ENCODE measurements at places on chromosomes 13 and 19.

- DNase-seq: no peak
Observed at GRCh38 chr19:47749326-47749725, 4.0 kb downstream of the NOP53 start.

GRCh38 chr13:33764716-33765115, 53.2 kb upstream of the RFC3 start:
- peak; percentile 81 for DNase-seq

DNA sequence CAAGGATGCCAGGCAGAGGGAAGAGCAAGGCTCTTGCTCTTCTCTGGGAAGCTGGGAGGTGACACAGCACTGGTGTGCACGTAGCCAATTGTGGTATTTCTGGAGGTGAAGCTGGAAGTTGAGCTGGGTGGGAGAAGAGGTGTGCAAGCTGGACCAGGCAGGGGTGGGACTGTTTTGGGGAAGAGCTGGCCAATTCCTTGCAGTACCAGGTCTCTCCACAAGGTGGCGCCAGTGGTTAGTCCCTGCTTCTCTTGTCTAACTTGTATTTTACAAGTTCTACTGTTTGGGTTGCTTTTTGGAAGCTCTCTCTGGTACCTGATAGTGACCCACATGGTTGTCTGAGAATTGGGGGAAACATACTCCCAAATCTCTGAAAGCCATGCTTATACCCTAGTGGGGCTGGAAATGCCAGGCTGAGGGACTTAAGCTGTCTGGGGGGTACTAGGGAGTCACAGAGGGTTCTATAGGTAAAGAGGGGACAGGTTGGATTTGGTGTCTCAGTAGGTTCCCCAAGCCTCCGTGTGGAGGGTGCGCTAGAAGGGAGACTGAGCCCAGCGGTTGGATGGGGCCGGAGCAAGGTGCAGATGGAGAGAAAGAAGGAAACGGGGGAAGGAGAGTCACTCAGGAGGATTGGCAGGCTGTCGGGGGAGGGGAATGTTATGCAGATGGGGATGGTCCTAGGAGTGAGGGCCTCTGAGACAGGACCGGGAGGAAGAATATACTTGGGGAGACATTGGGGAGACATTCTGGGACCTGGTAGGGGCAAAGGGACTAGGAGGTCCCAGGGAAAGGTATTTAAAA, 3.0 kb downstream of the HPN start:
- peak; percentile 64 for DNase-seq

DNA sequence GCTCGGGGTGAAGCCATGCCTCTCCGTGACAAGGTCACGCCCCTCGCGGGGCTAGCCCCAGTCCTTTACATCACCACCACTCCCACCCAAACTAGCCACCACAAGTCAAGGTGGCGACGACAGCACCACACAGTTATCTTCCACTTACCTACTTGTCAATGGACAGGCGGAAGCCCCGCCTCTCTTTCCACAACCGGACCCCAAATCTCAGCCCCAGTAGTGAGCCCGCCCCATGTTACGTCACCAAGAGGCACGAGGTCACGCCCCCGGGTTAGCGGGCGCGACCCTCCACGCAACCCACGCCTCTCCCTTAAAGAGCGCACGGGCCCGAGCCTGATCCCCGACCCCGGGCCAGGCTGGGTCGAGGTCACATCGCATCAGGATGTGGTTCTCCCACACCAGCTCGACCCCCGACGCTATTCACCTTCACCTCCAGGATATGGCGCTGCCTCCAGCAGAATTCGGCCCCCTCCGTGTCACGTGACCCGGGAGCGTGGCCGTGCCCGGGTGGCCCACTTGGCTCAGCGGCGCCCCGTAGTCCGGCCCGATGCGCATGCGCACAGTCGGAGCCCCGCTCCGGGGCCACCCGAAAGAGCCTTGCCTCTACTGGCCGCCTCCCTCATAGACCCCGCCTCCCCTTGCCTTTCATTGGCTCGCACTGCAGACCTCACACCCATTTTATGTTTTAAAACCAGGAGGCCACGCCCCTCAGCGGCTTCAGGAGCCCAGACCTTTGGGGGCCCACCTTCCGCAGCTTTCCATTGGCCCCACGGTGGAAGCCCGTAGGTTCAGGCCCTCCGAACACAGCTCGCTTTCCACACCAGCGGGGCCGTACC, 18.2 kb downstream of the SYDE1 start:
- DNase-seq: peak; percentile 96

DNA sequence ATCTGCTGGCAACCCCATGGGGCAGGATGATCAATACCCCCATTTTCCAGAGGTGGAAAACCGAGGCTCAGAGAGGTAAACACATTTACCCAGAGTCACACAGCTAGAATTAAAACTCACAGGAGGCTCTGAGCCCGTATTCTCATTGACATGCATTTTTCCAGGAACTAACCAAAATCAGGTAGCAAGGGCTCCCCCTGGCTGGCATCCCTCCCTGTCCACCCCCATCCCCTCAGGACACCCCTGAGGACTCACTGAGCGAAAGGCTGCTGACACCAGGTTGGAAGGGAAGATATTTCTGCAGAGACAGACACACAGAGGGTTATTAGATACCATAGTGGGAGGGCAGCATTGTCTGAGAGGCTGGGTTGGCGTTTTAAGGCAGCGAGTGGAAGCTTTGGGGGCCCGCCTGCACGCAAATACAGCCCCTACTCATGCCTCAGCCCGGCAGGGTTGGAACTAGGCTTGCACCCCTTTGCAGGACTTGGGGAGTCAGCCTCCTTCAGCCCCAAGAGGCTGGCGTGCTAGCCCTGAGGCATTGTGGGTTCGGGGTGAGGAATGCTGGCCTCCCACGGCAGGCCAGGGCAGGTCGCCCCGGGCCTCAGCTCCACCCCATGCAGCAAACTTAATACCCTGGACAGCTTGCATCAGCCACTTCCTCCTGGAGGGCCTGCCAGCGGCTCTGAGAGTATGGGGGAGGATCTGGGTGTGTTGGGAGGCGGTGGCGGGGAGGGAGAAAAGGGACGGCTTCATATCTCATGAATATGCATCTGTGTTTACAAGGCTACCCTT, 3.9 kb downstream of the SLC1A5 start:
- peak; percentile 96 for DNase-seq

GRCh38 chr13:21014502-21015170, 46.8 kb downstream of the LATS2 start:
- DNase-seq: peak; percentile 24

GRCh38 chr13:24022568-24022967, 125.3 kb upstream of the C1QTNF9B start:
- DNase-seq: no peak

DNA sequence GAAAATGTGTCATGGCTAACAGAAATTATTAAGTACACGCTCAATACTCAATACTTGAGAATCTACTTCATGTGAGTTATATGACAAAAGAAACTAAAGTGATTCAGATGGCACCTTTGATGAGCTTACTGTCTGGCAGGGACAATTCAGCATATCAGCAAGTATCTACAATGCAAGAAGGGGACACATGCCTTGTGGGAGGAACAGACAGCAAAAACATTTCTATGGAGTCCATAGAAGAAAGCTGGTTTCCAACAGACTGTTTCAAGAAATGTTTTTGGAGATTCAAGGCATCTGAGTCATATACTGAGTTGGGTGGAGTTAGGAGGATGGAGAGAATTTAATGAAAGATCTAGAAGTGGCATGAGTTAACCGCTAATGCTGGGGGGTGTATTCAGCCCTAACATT, 54.7 kb downstream of the MBNL2 start:
- peak; percentile 28 for DNase-seq

DNA sequence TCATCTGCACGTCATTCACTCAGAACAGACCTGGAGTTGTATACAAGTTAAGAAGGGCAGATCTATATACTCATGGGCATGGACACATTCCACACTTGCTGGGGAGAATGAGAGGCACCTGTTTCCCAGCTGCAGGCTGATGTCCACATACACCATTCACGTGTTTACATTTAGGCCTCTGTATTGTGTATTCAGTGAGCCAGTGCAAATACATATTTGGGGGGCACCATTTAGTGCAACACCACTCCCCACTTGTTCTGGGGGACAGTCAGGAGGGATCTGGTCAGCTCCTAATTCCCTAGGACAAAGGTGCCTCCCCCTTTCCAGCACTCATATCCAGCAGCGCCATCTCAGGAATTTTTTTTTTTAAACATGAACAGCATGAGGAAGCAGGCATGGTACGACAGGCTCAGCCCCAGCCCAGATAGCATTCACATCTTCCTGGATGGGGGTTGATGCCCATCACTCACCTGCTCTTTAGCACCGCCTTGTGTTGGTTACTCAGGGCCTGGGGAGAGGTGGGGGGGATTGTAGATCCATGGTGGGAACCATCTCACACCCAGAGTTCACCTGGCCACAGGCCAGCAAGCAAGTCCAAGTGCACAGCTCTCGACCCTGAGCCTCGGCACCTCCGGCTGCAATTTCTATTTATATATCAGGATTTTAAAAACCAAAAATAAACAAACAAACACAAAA, 56.9 kb upstream of the ZNF254 start:
- DNase-seq: no peak

- DNase-seq: no peak
Observed at GRCh38 chr13:112448621-112449544, 72.7 kb downstream of the SPACA7 start.

DNA sequence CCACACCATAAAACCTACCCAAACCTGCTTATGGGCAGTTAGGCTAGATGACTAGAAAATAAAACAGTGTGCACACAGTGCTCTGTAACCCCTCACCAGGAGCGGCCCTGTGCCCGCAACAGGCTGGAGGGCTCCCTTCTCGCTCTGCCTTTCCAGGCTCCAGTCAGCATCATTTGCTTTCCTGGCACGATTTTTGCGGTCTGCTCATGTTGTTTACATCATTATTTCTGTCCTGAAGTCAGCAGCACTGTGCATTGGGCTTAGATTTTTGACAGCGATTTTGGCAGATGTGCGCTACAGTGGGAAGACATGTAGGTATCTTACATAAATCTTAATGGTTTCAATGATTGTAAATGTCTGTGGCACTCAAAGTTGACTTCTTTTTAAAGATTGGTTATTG, 344.0 kb downstream of the MTUS2 start:
- no peak for DNase-seq

GRCh38 chr13:80199585-80200292, 141.2 kb downstream of the SPRY2 start:
- no peak for DNase-seq

DNA sequence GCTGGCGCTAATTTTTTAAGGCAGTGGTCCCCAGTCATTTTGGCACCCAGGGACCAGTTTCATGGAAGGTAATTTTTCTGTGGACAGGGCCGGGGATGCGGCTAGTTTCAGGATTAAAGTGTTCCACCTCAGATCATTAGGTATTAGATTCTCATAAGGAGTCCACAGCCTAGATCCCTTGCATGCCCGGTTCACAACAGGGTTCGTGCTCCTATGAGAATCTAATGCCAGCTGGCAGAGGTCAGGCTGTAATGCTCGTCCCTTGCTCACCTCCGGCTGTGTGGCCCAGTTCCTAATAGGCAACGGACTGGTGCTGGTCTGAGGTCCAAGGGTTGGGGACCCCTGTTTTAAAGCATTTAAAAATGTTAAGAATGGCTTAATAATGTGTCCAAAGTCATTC, 54.1 kb downstream of the GPC6 start:
- no peak for DNase-seq

DNA sequence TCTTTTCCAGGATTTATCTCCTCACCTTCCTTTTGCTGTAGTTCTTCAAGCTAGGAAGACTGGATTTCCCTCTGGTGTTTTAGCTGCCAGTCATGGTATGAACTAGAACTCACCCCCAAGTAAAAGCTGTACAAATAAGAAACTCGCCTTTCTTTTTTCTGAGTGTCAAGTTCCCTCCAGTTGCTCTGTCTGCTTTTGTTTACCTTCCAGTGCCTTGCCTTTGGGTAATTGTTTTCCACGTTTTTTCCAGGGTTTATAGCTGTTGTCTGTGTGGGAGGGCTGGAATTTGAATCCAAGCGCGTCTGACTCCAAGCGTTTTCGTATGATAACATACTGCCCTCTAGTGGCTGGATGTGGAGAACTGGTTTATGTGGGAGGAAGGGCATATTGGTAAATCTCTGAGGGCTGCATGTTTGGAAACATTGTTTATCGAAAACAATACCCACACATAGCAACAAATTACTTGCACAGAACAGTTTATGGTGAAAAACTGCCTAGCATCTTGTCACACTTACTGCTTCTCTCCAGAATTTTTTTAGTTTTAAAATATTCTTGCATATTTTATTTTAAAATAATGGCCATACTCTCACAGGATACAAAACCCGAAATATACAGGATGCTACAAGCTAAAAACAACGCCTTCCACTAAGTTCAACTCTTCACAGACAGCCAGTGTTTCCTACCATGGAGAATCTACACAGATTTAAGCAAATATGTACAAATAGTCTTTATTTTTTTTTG, 19.2 kb downstream of the RCN3 start:
- DNase-seq: peak; percentile 88

DNA sequence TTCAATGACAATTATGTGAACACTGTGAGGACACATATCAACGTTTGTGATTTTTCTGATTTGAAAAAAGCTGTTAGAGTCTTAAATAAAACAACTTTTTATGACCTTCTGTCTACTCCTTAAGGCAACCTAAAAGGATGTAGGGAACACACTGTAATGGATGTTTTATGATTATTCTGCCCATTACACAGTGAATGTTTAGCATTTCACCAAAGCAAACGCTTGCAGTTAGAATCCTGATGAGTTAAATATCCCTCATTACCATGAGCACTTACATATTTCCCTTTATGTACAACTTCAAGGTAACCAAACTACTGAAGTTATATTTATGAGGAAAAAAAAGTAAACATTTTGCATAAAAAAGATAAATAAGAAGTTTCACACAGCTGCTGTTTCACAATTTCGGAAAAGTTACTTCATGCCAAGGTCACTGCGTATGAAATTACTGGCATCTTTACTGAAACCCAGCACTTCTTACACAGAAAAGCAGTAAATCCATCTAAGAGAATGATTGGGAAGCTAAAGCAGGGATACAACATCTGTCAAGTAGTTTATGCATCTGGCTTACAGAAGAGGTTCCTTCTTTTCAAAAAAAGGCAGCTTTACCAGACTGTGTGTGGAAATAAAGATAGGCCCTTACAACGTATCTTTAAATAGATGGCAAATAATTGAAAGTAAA, 733.7 kb upstream of the ATXN8OS start:
- no peak for DNase-seq

DNA sequence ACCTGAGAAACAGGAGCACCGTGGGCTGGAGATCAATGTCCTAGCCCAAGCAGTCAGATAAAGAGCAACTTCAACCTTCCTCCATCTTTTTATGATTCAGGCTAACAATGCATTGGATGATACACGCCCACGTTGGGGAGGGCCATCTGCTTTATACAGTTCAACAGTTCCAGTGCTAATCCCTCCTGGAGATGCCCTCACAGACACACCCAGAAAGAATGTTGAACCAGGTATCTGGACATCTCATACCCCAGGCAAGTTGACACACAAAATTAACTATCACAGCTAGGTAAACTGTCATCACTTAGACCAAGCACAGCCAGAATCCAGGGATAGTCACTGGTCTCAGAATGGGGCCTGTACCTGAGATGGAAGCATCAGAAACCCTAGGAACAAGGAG, 20.6 kb upstream of the SERPINE3 start:
- no peak for DNase-seq

GRCh38 chr13:96900986-96901385, 93.3 kb downstream of the OXGR1 start:
- DNase-seq: no peak

DNA sequence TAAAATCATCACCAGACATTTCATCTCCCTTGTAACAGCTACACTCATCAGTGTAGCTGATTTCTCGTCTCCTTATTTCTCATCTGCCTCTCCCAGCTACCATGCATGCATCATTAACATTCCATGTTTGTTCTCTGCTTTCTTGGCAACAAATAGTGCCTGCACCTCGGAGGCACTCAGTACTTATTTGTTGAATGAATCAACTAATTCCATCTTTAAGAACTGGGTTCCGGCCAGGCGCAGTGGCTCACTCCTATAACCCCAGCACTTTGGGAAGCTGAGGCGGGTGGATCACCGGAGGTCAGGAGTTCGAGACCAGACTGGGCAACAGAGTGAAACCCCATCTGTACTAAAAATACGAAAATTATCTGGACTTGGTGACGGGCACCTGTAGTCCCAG, 63.9 kb upstream of the GTF3A start:
- no peak for DNase-seq
